ENCODE measurements at places on chromosomes 7 and 10.

- DNase-seq = no peak
Observed at GRCh38 chr7:152145853-152146466, 120.5 kb downstream of the GALNT11 start.

DNA sequence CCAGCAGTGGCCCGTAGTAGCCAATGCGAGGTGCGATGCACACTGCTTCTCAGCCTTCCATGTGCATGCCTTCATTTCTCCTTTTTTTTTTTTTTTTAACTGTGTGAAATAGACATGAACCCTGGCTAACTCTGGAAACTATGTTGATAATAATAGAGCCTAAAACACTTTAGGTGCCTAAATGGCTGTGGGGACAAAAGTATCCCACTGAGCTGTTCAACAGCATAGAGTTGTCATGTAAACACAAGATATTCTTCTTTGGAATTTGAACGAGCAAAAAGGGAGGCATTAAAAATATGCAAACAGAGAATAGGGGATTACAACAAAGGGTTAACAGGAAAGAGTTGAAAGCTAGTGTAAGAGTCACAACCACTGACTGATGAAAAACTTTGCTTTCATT lies 162.1 kb upstream of the NOBOX start:
- no peak for DNase-seq

GRCh38 chr10:80144067-80144695 lies 11.7 kb downstream of the PLAC9 start:
- no peak for DNase-seq

GRCh38 chr7:45869426-45869825 lies 3.5 kb downstream of the CCDC201 start:
- DNase-seq = no peak

DNA sequence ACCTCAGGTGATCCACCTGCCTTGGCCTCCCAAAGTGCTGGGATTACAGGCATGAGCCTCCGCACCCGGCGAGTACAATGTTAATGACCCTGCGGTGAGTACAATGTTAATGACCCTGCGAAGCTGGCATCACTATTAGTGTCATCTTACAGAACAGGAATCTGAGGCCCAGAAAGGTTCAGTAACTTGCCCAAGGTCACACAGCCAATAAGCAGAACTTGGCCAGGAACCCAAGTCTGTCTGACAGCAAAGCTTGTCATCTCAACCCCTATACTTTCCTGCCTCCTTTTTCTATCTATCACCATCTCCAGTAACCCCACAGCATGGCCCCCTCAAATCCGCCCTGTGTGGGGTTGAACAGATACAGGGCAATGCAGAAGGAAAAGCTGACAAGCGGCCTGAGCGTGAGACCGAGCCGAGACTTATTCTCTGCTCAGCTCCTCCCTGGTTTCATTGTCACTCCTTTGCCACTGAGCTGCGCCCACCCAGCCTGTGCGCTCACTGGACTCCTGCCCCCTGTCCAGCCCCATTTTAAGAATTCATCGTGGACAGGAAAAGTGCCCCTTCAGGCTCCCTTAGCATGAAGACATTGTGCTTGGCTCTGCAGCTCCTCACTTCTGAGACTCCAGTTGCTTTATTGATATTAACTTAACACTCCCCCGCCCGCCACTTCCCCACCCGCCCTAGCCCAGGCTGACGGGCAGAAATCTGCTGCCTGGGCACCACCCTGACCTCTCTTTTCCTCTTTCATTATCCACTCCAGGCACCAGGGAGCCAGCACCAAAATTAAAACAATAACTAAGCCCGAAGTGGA lies 58.1 kb upstream of the LBX1 start:
- DNase-seq = no peak

DNA sequence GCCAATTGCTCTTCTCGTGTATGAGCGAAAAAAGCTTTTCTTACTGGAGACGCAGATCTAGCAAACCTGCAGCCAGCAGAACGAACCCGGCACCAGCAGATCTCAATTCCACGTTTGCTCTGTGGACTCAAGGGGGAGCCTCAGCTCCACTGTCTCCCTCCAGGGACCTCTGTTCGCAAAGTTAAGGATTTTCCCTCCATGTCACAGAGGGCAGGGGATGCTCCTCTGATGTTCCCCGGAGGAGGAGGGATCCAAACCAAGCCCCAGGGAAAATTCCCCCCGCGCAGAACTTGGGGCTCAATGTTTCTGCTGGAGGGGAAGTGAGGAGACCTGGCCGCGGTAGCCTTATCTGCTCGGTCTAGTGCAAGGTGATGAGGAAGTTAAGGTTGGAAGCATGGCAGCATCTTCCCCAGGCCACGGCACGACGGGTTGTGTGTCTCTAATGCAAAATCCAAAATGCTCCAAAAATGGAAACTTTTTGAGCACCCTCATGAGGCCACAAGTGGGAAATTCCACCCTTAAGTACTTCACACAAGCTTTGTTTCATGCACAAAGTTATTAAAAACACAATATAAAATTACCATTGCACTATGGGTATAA lies 9.0 kb downstream of the IQCE start:
- DNase-seq = no peak

DNA sequence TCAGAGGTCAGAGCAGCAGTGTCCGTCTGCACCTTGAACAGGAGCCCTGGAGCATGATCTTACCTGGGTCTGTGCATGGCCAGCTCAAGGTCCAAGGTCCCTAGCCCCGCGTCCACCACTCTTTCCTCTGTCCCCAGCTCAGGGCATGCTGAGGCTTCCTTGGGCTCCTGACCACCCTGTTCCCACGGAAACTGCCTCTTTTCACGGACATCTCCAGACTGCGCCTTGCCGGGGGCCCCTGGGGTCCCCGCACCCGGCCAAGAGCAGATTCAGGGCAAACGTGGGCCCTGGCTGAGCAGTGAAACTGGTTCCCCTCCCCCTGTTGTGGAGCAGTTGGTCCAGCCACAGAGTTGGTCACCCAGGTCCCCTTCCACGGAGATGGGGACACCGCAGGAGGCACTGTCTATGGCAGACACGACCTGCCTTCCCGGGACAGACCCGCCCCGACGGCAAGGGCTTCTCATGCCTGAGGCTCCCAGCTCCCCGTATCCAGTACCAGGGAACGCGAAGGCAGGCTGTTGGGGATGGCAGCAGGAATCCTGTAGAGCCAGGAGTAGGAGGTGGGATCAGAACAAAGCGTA lies 217.4 kb upstream of the PPP2R2D start:
- DNase-seq = no peak

- DNase-seq = no peak
Observed at GRCh38 chr10:30057421-30057841, 2.0 kb downstream of the JCAD start.

DNA sequence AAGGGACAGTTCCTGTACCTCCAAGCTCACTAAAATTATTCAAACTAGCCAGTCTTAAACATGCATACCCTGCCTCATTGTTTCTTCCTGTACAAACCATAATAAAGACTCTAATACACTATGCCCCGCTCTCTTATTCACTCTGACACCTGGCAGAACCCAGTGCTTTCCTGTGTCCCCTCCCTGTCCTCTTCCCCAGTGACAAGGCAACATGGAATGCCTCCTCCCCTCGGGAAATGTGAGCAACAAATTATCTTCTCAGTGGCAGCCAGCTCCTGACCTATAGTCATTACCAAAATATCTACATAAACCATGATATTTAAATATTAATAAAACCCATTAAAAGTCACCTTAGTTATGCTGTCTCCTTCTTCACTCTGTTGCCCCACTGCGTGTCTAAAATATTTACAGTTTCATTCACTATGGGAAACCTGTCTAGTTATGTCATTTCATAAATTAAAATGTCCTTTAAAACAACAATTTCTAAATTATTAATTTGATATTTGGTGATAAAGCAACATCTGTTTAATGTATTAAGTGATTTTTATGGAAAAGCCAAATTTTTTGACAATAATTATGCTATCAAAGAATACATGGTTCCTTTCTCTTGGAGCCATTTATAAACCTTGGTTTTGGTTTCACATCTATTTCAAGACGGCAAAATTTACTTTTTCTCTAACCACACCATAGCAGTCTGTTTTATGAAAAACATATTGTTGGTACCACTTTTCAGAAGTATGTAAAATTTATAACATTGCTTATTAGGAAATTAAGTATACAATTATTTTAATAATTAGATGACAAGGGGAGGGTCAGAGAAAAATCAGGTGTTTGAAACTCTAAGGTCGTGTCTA lies 1355.2 kb downstream of the XPNPEP1 start:
- DNase-seq = no peak

- DNase-seq = no peak
Observed at GRCh38 chr7:44257618-44258422, 57.0 kb downstream of the YKT6 start.

DNA sequence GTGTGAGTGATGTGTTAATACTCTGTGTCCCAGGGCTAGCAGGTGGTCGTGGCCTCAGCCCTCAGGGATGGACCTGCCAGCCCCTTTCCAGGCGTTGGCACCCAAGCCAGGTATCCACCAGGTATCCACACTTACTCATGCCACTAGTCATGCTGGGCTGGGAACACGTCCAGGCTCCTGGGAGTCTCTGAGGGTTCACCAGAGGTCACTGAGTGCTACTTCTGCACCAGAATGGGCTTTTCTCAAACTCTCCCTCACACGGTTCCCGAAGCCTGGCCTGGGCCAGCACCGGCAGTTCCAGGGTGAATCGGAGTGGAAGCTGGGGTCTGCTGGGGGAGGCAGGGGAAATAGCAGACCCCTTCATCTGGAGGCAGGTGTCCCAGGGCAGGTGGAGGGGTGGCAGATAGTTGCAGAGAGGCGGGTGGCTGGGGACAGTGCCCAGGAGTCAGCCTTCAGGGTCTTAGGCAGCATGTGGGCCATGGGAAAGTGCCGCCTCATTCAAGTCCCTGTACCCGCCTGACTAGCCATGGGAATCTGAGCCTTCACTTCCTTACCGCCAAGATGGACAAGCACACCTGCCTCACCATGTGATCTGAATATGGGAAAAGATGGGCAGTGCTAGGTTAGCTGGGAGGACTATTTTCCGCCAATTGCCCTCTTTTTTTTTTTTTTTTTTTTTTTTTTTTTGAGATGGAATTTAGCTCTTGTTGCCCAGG lies 95.5 kb upstream of the GTF2I start:
- no peak for DNase-seq

DNA sequence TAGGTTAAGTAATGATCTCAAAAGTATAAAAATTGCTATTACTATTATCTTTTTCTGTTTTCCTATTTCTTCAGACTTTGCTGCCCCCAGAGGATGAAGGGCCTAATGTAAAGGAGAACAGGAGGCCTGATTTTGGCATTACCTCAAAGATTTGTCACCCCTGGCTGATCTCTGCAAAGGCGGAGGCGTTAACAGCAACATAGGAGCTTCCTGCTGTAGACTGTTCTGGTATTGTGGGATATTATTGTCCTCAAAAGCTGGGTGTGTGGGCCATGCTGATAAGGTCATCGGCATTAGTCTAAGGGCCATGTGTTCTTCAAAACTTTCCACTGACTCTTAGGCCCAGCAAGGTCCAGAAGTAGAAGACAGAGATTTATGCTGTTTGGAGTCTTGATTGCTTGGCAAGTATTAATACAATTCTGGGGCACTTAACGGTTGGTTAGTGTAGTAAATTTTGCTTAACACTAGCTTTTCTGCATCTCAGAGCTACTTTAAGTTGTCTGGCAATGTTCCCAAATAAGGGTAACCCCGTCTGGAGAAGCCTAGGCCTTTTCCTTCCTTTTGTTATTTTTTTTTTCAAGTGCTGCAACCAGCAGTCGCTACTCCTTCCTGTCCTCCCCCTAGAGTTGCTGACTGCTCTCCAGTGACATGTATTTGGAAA lies 14.0 kb upstream of the ENTPD1 start:
- no peak for DNase-seq

DNA sequence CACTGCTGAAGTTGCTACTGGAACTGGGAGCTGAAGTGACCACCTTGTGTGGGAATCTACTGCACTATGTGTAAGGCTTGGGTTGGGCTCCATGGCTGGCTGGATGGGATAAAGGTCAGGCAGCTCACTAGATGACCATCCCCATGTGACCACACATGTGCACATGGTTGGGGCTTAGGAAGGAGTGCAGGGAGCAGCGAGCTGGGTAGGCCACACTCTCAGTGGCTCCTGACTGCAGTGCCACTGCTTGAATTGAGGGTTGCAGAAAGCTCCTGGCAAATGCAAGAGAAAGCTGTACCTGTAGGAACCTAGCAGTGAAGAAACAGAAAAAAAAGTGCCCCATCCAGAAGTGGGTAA lies 47.5 kb upstream of the AMPH start:
- no peak for DNase-seq

- no peak for DNase-seq
Observed at GRCh38 chr7:144822223-144822622, 13.6 kb downstream of the TPK1 start.

- no peak for DNase-seq
Observed at GRCh38 chr10:97907211-97907610, 57.6 kb downstream of the GOLGA7B start.

DNA sequence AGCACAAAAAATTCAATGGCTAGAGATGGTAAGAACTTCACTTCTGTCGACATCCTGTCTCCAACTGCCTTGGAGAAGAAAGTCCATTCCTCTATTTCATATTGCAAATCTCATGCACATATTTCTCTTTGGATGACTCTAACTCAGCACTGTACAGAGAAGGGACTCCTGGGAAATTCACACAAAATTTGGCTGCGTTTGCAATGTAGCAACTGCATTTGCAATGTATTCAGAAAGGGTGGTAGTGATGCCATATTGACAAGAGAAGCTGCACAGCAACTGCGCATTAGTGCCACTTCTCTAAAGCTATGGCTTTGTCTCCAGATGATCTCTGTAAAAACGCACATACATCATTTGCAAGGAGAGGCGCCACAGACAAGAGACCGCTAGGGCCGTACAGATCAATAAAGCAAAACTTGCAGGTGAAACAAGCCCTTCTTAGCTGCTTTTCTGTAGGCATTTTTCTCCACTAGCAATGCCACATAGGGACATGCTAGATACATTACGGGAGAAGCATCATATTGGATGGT lies 389.5 kb downstream of the TCERG1L start:
- no peak for DNase-seq

GRCh38 chr7:78279457-78279856 lies 480.9 kb downstream of the PHTF2 start:
- no peak for DNase-seq

DNA sequence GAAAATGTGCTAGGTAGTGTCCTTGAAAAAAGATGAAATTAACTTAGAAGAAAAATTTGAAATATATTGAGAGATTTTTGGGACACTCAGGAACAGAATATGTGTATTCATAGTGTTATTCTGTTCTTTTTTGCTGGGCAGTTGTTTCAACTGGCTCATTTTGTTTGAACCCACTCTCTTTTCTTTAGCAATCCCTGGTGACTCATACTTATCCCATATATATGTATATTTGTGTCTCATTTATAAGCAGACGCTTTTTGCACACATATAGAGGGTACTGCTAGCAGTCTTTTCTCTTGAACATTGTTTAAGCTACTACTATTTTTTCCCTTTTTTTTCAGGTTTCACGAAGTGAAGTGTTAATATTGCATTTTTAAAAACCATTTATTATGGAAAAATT lies 1.9 kb downstream of the EXOC6 start:
- no peak for DNase-seq

GRCh38 chr7:129144834-129145668 lies 544 bp downstream of the TSPAN33 start:
- DNase-seq = no peak
